ENCODE measurements at places on chromosomes 5 and 9.

- no peak for DNase-seq
Observed at GRCh38 chr5:4866817-4867216, 273.3 kb upstream of the ADAMTS16 start.

DNA sequence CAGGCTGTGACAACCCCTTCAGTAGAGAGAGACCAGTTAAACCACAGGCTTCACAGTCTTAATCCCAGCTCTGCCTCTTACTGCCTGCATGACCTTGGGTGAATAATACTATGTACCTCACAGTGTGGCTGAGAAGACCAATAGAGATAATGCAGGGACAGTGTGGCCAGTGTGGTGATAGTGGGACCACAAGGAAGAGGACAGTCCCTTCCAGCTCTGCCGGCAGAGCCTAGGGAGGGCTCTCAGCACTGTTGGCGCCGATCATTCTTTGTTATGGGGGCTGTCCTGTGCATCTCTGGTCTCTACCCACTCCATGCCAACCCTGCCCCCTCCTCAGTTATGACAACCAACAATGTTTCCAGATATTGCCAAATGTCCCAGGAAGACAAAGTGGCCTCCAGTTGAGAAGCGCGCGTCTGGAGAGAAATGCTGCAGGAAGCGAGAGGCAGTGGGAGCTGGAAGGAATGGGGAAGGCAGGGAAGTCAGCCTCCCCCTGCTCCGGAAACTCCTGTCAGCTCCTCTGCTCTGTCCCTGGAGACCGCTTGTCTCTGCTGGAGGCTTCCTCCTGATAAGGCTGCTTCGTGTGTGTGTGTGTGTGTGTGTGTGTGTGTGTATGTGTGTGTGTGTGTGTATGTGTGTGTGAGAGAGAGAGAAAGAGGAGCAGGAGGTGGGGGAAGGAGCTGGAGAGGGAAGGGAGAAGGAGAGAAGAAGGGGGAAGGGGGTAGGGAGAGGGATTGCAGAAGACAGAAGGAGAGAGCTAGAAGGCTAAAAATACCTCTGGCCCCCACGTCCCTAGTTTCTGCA, 31.8 kb upstream of the FABP6 start:
- no peak for DNase-seq

GRCh38 chr5:171623551-171624097, 162.0 kb upstream of the SMIM23 start:
- no peak for DNase-seq

- DNase-seq: no peak
Observed at GRCh38 chr5:30156156-30156555, 1037.3 kb upstream of the CDH6 start.

GRCh38 chr9:38308136-38308535, 84.4 kb upstream of the ALDH1B1 start:
- no peak for DNase-seq

- DNase-seq: no peak
Observed at GRCh38 chr5:103546858-103547257, 15.7 kb downstream of the NUDT12 start.

GRCh38 chr9:19446361-19446861, 37.6 kb downstream of the ACER2 start:
- DNase-seq: peak; percentile 5

GRCh38 chr5:176915906-176916305, 16.8 kb upstream of the HK3 start:
- DNase-seq: no peak

GRCh38 chr5:125583321-125584139, 837.1 kb upstream of the ZNF608 start:
- no peak for DNase-seq

- DNase-seq: no peak
Observed at GRCh38 chr9:110178281-110178680, 29.7 kb downstream of the C9orf152 start.

DNA sequence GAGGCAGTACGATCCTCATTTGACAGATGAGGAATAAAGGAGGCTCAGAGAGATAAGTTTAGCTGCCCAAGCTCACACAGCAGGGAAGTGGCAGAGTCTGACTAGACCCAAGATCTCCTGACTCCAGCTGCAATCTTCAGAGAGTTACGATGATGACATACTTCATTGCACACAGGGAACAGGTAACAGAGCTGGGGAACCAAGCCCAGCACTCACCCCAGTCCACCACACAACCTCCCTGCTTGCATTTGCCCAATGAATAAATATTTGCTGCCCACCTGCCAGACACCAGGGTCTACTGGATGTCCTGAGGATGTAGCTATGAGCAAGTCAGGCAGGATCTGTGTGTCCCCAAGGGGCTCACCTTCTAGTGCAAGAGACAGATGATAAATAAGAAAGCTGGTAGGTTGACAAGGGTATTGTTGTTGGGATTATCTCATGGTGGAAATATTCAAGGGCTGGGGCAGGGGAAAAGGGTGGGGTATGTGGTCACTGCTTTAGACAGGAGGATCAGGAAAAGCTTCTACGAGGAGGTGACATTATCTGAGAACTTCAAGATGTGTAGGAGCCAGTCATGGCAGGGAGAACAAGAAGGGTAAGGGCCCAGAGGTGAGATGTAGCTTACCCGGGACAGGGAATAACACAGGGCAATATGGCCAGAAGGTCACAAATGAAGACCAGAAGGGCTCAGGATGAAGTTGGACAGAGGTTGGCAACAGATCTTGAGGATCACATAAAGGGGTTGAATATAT, 28.6 kb upstream of the CPEB4 start:
- DNase-seq: no peak

GRCh38 chr9:89732939-89733324, 128.1 kb downstream of the GADD45G start:
- no peak for DNase-seq

GRCh38 chr5:64834611-64835010, 65.9 kb downstream of the CWC27 start:
- no peak for DNase-seq

- no peak for DNase-seq
Observed at GRCh38 chr5:135007305-135007704, 26.7 kb downstream of the PITX1 start.

DNA sequence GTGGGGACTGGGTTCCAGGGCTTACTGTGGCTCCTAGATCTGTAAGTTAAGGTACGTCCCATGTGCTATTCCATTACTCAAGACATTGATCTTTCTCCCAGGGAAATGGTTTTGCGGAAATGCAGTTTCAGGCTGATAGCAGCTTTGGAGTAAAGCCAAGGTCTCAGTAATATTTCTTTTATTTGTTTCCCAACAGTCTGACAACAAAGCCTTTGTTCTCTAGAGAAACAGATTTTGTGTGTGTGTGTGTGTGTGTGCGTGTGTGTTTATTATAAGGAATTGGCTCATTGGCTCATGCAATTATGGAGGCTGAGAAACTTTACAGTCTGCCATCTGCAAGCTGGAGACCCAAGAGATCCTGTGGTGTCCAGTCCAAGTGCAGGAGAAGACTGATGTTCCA, 12.1 kb upstream of the POC5 start:
- DNase-seq: no peak

DNA sequence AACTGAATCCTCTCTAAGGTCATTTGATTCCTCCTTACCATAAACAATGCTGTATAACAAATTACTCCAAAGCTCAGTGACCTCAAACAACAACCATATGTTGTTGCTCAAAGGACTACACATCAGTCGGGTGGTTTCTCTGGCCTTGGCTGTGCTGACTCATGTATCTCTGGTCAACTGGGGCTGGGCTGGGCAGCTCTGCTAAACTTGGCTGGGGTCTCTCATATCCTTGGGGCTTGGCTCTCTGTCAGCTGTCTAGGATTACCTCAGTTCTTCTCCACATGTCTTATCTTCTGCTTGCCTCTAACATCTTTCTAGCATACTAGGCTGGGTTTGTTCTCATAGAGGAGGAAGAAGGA, 86.4 kb downstream of the GALNT10 start:
- DNase-seq: no peak

DNA sequence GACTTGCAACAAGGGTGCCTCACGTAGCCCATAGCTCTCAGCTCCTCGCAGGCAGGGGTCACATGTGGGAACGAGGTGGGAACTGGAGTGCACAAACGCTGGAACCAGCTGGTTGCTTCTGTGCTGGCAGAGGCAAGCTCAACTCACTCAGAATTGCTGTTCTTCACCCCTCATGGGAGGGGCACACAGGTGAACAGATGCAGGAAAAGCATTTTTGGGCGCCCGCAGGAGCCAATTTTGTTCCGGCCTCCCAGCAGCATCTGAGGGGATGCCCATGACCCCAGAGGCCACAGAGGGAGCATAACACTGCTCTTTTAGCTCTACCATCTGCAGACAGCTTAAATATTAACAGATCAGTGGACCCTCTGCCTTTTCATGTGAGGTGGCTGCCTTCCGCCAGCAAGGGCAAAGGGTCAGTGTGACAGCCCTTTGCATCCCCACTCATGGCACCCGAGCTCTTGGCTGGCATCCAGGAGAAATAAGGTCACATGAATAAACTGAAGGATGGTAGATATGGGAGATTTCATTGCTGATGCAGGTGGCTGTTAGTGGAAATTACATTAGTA, 196.2 kb downstream of the SLCO4C1 start:
- no peak for DNase-seq

GRCh38 chr9:79396168-79396567, 175.6 kb upstream of the TLE4 start:
- no peak for DNase-seq

GRCh38 chr9:5466766-5467165, 16.4 kb downstream of the CD274 start:
- no peak for DNase-seq
